ENCODE measurements at places on chromosomes 2 and 18.

DNA sequence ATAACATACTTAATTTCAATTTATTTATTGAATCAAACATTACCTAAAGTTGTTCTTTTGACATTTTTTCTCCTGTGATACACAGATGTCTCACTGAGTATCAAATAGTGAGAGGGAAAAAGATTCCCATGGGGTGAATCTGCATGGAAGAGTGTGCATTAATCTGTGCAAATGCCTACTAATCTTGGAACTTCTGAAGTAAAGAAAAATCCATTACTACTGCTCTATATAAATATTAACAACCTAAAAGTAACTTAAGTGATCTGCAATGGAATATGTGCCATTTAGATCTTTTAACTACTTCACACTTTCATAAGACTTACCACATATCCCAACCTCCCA is 125.5 kb downstream of the PLCL1 start:
- H3K36me3 ChIP-seq, result no peaks in the 10 kb centered on the region
- no peak for DNase-seq

- DNase-seq, result peak; percentile 49
- no peak overlapping the region for H3K4me3 ChIP-seq
- no peak overlapping the region for H3K27ac ChIP-seq
- no peaks in the 10 kb centered on the region for H3K36me3 ChIP-seq
Measured at GRCh38 chr2:187138265-187138664, 289.3 kb upstream of the ZSWIM2 start.

GRCh38 chr2:169493360-169493759 is 14.1 kb downstream of the BBS5 start:
- H3K4me1 ChIP-seq, result no peaks in the 10 kb centered on the region
- no peak overlapping the region for H3K27ac ChIP-seq
- H3K36me3 ChIP-seq, result peaks cover 5% of the 10 kb centered on the region
- H3K4me3 ChIP-seq, result no peak overlapping the region
- DNase-seq, result no peak
- H3K27me3 ChIP-seq, result no peaks in the 10 kb centered on the region

DNA sequence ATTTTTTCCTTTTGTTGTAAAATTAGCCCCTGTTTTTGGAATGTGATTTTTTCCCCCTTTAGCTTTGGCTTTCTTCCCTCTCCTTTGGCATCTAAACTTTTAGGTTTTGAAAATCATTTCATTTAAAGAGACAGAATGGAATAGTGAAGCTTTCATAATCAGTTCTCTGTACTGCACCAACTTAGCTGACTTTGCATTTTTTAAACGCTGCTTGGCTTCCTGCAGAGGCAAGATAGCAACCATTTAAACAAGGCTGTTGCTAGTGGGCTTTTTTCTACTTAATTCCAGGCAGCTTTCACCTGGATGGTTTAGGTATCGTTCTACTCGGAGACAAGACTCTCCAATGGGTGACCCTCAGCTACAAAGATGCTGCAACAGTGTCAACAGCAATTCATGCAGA is 267.9 kb upstream of the PKDCC start:
- no peak overlapping the region for H3K27ac ChIP-seq
- H3K4me3 ChIP-seq, result no peak overlapping the region
- no peaks in the 10 kb centered on the region for H3K36me3 ChIP-seq
- no peaks in the 10 kb centered on the region for H3K27me3 ChIP-seq
- DNase-seq, result no peak

- no peak for DNase-seq
- no peaks in the 10 kb centered on the region for H3K36me3 ChIP-seq
- H3K27me3 ChIP-seq, result no peaks in the 10 kb centered on the region
- H3K4me3 ChIP-seq, result no peak overlapping the region
- no peak overlapping the region for H3K27ac ChIP-seq
- H3K4me1 ChIP-seq, result no peaks in the 10 kb centered on the region
Measured at GRCh38 chr2:6977113-6977741, 60.0 kb downstream of the RNF144A start.

DNA sequence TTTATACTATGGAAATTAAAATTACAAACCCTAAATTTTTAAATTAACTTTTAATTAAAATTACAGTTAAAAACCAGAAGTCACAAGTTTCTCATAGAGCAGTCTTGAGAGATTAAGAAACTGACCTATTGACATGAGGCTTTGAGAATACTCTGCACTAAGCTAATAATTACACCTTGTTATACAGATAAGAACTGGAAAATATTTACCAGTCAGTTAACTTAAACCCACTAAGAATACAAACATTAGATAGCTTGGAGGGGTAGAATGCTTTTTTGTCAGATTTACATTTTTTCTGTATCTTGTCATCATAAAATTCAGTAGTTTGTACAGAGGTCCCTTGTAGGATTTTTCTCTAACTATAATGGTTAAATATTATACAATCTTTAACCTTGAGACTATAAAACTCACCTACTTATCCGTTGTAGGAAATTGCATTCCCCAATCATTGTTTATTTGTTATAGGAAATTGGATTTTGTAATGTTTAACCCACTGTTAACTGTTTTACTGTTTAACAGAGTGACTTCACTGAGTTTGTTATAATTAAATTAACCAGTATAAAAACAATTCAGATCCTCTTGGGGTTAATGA is 219.7 kb upstream of the PKDCC start:
- H3K36me3 ChIP-seq, result no peaks in the 10 kb centered on the region
- no peak for DNase-seq
- H3K27me3 ChIP-seq, result no peaks in the 10 kb centered on the region
- H3K4me3 ChIP-seq, result no peak overlapping the region
- H3K4me1 ChIP-seq, result no peaks in the 10 kb centered on the region
- H3K27ac ChIP-seq, result no peak overlapping the region

GRCh38 chr18:62101321-62101721 is 85.5 kb downstream of the PIGN start:
- H3K36me3 ChIP-seq, result peaks cover 37% of the 10 kb centered on the region
- no peak for DNase-seq
- no peaks in the 10 kb centered on the region for H3K27me3 ChIP-seq

DNA sequence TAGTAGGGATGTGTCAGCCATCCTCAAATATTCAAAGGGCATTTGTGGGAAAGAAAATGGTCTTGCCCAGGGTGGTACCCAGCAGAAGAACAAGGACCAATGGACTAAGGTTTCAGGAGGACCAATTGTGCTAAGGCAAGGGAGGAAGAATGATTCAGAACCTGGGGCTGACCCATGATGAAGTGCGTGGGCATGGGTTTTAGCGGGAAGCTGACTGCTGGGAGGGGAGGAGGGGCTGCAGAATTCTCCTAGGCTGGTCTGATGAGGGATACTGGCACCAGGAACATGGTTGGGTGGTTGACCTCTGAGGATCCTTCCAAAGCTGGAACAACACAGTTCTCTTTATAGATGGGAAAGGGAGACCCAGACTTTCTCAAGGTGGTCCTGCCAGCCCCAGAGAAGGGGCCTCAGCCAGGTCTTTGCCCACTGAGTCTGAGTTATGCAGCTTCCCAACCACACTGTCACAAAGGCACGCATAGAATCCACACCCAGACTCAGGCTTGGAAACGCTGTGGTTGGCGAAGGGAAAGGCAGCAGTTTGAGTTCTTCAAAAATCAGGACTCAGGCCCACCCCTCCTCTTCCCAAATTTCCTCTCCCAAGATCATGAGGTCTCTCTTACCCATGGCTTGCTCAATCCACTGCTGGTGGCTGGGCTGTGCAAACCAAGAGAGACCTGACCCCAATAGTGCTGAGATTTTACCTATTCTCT is 37.3 kb downstream of the MARCO start:
- no peak overlapping the region for H3K27ac ChIP-seq
- DNase-seq, result no peak
- H3K27me3 ChIP-seq, result no peaks in the 10 kb centered on the region
- H3K4me1 ChIP-seq, result no peaks in the 10 kb centered on the region
- H3K36me3 ChIP-seq, result no peaks in the 10 kb centered on the region

DNA sequence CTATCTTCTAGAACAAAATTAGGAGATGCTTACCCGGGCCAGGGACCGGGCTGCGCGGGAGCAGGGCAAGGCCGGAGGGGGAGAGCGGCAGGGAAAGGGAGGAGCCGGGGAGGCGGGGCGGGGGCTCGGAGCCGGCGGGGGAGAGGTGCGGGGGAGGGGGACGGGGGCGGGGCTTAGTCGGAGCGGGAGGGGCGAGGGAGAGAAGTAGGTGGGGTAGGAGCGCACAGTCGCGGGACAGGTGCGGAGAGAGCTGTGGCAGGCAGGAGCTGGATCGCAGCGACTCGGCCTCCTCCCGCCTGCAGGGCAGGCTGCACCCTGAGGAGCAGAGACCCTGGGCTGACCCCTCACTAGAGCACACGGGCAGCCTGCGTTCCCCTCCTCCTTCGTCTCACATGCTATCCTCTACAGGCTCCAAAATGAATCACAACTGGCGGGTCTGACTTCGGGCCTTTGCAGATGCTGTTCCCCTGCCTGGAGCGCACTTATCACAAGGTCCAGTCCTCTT is 290.3 kb downstream of the CELF4 start:
- H3K4me3 ChIP-seq, result no peak overlapping the region
- no peak for DNase-seq
- H3K36me3 ChIP-seq, result no peaks in the 10 kb centered on the region
- H3K27me3 ChIP-seq, result no peaks in the 10 kb centered on the region
- no peaks in the 10 kb centered on the region for H3K4me1 ChIP-seq
